ENCODE measurements at places on chromosomes 1 and 21.

DNA sequence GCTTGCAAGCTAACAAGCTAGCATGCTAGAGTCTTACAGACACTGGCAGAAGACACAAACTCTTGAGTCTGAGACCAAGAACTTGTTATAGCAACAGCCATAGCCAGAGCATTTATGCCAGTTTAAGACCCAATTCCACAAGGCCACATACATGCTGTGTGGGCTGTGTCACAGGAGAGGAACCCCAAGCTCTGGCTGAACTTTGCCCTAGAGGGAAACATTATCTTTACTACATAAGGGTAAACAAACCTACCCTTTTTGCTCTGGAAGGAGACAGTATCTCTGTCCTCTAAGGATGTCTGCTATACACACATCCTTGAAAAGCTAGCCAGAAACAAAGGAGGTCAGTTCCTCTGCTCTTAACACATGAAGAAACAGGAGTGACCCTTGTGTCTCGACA, 70.3 kb downstream of the HSF2BP start:
- no peak for DNase-seq

GRCh38 chr1:227685807-227686206, 49.3 kb downstream of the JMJD4 start:
- no peak for DNase-seq

DNA sequence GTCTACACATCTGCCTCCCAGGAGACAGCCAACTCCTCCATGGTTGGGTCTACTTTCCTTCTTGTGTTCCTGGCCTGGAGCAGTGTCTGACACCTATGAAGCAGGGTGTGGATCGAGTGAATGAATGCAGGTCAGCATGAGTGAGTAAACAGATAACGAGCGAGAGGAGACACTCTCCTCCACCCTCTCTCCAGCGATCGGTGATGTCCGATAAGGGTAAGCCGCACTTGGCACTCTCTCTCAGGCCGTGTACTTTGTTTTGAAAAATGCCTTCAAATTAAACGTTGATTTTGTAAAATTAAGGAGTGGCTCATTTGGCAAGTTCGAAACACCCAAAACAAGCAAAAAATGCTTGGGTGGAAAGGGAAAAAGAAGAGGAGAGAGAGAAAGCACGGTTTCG, 43.8 kb upstream of the DMRTB1 start:
- DNase-seq: no peak

GRCh38 chr1:201009962-201010645, 13.4 kb downstream of the KIF21B start:
- DNase-seq: no peak

GRCh38 chr1:110337704-110338308, 1.4 kb upstream of the RBM15 start:
- DNase-seq: peak; percentile 24

Data from stimulated activated CD4-positive, alpha-beta T cell treated with anti-CD3 and anti-CD28 coated beads, Interleukin-15, amount 100 ng/mL, for 1 hour (primary cell).